T-cell (primary cell): ENCODE measurements at places on chromosomes 3 and 15. TPM values are rescaled to one million over a fixed set of nuclear protein-coding genes. Genes with fewer than 3 reads are reported as not detected.

TMEM202 gene
- total RNA-seq = not detected

RASGRF1 gene
- not detected for total RNA-seq

RAB6B gene
- 0.59 TPM for total RNA-seq

CCDC13 gene
- total RNA-seq = not detected

ANKRD34C gene
- total RNA-seq = not detected

GABRR3 gene
- total RNA-seq = not detected

RPS27L gene
- 48.3 TPM for total RNA-seq

SLC9A9 gene
- 14.1 TPM for total RNA-seq

LRRK1 gene
- total RNA-seq = 1.6 TPM

SLC28A1 gene
- total RNA-seq = not detected

PCOLCE2 gene
- not detected for total RNA-seq

GALNT15 gene
- not detected for total RNA-seq

CISH gene
- 37.4 TPM for total RNA-seq

PRSS50 gene
- total RNA-seq = not detected

SKOR1 gene
- 1.3 TPM for total RNA-seq

LEKR1 gene
- 1.2 TPM for total RNA-seq

CHRD gene
- total RNA-seq = not detected

PRTG gene
- total RNA-seq = not detected

ERICH6 gene
- total RNA-seq = not detected

SHC4 gene
- total RNA-seq = 0.23 TPM

MYNN gene
- total RNA-seq = 16.8 TPM

GCNT3 gene
- total RNA-seq = not detected

EHD4 gene
- total RNA-seq = 11.7 TPM

ACTC1 gene
- not detected for total RNA-seq

KCNAB1 gene
- not detected for total RNA-seq
